ENCODE measurements at places on chromosomes 16 and 17.
A peak's percentile ranks its signal among the peaks of the same experiment; 100 is the strongest.

DNA sequence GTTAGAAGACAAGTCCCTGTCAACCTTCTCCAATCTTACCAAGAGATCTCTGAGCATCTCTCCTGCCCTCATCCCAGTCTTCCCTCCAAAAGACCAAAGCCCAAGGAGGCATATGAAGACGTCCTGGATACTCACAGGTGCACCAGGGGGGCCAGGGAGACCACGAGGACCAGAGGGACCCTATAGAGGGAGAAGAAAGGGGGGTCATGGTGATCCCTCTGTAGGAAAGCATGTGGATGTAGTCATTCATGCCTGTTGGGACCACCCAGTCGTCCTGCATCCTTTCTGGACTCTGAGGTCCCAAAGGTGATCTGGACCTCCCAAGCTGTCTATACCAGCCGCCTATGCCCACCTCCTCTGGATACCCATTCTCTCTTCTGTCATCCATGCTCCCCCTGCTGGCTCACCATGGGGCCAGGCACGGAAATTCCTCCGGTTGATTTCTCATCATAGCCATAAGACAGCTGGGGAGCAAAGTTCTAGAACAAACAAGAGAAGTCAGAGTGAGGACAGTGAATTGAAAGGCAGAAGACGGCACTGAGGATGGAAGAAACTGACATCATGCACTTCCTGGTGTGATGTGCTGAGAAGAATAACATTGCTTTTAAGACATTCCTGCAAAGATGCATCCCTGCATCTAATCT, 3.3 kb downstream of the COL1A1 start:
- peak; percentile 90 for DNase-seq

GRCh38 chr17:29145289-29146073, 34.7 kb downstream of the MYO18A start:
- peak; percentile 93 for DNase-seq

GRCh38 chr16:19517424-19518089, 4.3 kb downstream of the GDE1 start:
- peak; percentile 64 for DNase-seq

DNA sequence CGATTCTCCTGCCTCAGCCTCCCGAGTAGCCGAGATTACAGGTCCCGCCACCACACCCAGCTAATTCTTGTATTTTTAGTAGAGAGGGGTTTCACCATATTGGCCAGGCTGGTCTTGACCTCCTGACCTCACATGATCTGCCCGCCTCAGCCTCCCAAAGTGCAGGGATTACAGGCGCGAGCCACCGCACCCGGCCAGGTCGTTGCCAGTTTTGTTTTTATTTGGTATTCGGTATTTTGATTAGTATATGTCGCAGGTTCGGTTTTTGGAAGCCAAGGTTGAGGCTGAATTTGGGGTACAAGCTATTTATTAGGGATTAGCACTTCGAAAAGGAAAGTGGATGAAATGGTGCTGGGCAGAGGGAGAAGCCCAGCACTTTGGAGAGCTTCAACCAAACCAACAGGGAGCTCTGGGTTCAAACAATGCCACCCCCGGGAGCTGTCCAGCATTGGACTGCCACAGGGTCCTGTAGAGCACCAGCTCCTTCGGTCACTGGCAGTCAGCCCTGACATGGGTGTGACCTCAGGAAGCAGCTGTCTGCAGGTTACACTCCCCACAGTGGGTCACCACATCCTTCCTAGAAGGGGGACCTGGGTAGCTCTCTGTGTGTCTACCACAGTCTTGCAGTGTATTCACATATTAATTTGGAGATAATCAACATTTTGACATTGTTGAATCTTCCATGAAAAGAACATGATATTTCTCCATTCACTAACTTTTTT, 1.5 kb upstream of the CLEC10A start:
- no peak for DNase-seq

DNA sequence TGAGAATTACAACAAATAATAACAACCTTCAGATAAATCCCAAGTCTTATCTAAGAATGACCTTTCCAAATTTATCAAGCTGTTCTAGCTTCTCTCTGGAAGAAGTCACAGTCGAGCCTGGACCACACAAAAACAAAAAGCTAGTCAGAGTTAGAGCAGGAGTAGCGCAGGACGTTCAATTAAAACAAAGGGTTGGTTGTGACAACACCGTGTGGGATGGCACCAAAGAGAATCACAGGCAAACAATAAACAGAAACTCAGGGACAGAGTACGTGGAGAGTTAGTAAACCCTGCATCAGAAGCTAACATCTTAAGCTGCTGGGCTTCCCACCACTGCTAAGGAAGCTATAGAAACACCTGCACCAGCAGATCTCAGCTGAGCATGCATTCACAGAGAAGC, 23.8 kb downstream of the ARHGAP17 start:
- DNase-seq, result no peak

- no peak for DNase-seq
Observed at GRCh38 chr16:58333985-58334384, 39.2 kb upstream of the PRSS54 start.

DNA sequence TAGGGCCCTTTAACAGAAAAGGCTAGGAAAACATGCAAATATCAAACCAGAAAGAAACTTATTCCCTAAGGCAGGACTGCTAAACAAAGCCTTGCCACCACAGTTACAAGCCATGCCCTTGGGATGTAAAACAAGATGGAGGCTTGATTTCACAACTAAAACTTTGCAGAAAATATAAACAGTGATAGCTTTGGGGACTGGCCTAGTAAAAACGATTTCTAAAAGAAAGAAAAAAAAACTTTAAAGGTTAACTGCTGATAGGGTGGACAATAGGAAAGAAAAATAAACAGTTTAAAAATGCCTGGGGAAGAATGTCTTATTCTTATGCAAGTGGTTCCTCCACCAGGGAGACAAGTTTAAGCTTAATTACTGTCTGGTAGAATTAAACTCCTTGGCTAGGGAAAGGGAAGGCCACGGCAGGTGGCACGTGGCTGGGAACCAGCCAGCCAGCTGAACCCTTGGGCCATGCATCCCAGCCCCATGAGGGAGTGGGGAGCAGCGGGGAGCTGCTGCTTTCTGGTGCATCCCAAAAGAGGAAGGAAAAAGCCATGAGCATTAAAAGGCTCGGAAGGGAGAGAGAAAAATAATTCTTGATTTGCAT, 10.7 kb upstream of the TMC5 start:
- no peak for DNase-seq

- no peak for DNase-seq
Observed at GRCh38 chr17:67013891-67014290, 30.5 kb upstream of the CACNG1 start.

DNA sequence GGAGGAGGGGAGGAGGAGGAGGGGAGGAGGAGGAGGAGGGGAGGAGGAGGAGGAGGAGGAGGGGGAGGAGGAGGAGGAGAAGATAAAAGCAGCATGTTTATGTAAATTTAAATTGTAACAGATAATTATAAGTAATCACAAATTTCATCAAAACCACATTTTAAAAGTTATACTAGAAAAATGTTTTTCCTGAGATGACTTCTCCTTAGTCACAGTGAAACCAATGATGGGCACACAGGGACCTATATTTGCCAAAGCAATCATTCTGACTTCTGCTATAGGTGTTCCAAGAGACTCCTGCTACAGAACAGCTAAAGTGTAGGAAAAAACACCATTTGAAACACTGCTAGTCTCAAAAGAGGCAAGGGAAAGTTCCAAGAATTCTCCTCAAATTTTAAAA, 66.4 kb downstream of the CEP95 start:
- DNase-seq, result no peak

- no peak for DNase-seq
Observed at GRCh38 chr17:77245162-77245926, 104.6 kb downstream of the SEC14L1 start.

DNA sequence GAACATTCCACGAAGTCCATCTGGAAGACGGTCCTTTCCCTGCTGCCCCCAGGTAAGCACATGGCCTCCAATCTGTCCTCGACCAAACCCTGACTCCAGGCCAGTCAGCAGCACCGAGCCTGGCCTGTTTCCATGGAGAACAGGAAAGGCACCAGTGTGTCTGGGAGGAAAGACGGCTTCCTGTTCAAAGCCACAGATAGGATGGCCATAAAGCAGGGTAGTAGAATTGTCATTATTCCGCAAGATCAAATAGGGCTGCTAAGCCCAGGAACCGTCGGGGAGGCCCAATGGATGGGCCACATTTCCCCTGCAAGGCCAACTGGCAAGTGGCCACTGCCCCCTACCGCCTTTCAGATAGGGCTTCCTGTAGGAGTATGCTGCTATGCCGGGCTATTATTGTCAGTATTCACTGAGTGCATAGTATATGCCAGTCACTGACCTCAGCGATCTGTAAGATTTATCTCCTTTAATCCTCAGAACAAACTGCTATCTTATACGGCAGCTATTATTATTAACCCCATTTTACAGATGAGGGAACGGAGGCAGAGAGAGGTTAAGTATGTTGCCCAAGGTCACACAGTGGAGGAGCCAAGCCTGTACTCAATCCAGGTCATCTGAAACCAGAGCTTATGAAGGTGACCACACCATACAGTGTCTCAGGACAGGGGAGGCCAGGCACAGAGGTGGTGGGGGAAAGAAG, 23.0 kb upstream of the PLCG2 start:
- DNase-seq, result no peak

DNA sequence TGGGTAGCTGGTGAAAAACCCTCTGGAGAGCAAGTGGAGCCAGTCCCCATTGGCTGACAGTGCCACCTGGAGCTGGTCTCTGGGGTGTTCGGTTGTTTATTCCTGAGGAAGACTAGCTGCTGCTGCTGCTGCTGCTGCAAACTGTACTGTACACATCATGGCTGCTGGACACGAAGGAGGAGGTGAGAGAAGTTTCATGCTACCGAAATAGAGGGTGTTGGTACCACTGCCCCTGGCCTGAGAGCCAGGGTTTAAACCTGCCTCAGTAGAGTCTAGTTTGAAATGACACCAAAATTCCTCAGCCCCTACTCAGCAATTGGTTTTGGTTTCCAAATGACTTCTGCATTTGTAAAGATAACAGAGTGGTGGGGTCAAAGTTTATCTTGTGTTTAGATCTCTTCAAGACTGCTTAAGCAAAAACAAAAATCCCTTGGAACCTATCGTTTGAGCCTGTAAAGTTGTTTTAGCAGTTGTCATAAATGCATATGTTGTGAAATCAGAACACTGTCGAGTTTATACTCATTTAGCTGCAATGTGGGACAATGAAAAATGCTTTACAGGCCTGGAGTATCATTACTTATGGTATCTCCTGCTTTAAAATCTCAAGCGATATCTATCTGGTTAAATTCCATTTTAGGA, 40.8 kb downstream of the CYB5B start:
- DNase-seq, result peak; percentile 60

DNA sequence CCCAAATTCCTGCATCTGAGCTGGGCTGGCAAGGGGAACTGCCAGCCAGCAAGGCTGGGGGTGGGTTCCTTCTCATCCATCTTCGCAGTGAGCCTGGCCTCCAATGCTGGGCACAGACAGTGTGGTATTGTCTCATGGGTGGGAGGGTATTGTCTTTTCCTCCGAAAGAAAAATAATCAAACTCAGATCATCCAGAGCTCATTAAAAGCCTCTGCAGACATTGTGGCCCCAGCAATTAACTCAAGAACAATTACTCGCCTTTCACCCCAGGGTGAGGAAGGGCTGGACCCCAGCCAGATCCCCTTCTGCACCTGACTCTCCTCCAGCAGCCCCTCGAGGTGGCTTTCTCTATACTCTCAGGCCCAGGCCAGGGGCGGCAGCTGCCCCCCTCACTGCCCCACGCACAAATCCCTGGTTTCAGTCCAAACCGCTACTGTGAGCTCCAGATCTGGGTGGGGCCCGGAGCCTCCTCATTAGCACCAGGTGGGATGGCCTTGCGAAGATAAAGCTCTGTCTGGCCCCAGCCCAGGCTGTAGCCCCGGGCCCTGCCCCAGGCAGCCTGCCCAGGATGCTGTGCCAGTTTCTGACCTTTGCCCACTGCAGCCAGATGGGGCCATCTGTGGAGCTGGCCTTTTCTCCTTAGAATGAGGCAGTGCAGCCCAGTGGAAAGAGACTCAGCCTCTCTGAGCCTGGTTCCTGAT, 2.3 kb upstream of the KRT15 start:
- DNase-seq, result no peak

DNA sequence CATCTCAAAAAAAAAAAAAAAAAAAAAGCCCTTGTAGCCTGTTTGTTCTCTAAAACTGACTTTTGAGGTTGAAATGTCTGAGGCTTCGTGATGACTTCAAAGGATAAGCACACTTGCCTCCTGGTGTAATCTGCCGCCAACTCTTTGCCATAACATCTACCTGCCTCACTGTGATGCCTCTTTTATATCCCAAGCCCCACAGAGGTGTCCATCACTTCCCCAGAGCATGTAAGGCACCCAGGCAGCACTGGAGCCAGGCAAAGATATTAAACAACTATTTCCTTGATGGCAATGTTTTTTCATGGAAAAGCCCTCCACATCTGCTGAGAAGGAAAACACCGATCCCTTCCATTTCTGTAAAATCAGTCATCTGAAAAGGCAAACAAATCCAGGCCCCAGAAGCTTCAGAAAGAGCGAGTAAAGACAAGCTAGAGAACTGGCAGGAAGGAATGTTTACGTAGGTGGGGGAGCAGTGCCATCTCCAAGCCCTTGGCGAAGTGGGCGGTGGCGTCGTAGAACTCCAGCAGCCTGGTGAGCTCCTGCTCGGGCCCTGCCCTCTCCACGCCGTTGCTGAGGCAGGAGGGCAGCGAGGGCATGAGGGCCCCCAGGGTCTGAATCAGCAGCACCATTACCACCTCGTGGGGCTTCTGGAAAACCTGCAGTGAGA, 28.6 kb downstream of the COG7 start:
- no peak for DNase-seq

All from choroid plexus epithelial cell (primary cell).